ENCODE measurements at places on chromosomes 4 and X.

- DNase-seq: no peak
Measured at GRCh38 chr4:8648816-8649630, 56.5 kb downstream of the CPZ start.

DNA sequence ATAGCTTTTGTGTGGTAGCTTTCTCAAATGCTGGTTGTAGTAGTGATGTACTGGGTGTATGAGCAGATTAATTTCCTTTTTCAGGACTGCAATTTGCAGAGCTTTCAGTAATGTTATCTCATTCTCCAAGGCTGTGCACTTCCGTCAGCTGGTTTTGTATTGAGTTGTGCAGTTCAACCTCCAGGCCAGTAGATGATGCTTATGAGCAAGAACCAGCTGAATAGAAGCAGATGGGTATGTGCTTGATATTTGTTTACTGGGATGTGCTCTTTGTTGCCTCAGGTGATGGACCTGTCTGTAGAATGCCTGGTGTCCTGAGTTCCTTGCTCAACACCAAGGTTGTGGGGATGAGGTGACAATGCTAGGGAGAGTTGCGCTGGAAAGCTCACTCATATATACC lies 462.8 kb downstream of the PCDH18 start:
- no peak for DNase-seq

DNA sequence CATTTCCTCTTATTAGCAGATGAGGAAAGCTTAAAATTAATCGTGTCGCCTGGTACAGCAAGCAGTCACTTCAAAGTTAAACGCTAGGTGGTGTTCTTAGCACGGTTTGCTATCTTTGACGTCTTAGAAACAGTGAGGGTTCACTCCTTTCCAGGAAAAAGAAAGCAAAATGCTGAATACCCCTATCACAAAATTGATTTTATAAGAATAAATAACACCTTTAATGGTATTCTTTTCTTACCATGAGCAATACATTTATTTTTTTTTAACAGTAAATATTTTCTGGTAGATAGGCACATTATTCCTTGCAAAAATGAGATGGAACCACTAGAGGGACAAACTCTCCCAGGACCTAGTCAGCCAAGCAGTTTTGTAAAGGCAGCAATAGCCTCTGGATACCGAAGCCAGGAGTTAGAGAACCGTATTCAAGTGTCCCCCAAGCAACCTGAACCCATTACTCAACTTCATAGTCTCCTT lies 153.9 kb downstream of the KDR start:
- peak; percentile 65 for DNase-seq

DNA sequence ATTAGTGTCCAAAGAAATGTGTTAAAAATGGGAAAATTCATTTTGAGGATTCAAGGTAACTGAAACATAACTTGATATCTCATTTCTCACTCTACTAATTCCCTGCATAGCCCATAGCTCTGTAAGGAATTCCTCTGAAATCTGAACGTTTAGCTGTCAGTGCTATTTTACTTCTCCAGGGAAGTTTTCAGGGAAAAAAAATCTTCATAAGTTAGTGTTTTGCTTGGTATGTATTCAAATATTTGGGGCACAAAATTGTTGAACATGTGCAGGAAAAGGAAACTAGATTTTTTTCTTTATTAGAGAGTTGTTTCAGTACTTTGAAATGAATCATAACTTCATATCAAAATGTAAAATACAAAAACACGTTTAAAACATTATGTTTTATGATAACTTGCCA lies 891.4 kb downstream of the CENPC start:
- no peak for DNase-seq

- DNase-seq: no peak
Measured at GRCh38 chrX:53047228-53047627, 1.4 kb upstream of the GPR173 start.

- no peak for DNase-seq
Measured at GRCh38 chr4:61041527-61041926, 158.6 kb upstream of the ADGRL3 start.

GRCh38 chr4:79823148-79823763 lies 249.8 kb downstream of the ANTXR2 start:
- DNase-seq: no peak

DNA sequence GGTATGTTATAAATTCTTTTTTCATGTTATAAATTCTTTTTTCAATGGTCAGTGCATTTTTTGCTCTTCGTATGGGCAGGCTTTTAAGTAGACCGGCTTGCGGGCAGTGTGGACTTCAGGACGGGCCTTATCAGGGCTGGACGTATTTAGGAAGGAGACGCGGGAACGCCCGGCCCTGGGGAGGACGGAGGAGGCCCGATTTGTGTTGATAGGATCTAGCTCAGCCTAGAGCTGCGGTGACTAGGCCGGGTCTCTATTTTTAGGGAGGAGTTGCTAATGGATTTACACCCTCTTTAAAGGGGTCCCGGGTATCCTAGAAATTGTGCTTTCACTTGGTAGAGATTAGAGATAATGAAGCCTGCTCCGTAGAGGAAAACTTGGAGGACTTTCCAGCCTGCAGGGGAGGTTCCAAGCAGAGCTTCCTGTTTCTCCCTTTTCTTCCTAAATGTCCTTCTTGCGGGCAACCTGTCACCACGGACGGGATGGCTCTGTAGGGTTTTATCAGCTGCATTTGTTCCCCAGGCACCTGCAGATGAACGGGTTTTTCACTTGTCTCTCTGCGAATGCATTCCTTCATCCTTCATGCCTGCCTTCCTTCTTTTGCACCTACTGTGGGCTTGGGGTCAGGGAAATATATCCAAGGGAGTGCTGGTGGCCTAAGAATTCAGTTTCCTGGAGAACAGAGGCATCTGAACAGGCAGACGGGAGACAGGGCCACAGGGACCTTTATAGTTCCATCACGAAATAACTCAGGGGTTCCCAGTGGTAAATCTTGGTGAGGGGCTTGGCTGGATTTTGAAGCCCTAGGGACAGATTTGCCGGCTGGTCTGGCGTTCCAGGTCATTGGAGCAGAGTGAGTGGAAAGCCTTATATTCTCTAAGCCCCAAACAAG lies 1.4 kb downstream of the CD99 start:
- no peak for DNase-seq

GRCh38 chr4:147816382-147817254 lies 84.7 kb downstream of the ARHGAP10 start:
- DNase-seq: no peak

GRCh38 chr4:7842384-7843279 lies 97.0 kb downstream of the AFAP1 start:
- peak; percentile 97 for DNase-seq

DNA sequence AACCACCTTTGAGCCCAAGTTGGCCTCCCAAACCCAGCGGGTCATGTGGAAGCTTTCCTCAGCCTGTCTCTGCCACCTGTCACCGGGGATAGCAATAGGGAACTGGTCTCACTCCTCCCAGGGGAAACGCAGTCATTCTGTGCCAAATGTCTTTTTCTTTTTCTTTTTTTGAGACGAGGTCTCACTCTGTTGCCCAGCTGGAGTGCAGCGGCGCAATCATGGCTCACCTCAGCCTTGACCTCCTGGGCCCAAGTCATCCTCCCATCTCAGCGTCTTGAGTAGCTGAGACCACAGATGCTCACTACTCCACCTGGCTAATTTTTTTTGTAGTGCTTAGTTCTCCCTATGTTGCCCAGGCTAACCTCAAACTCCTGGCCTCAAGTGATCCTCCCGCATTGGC lies 40.3 kb downstream of the MED28 start:
- no peak for DNase-seq

DNA sequence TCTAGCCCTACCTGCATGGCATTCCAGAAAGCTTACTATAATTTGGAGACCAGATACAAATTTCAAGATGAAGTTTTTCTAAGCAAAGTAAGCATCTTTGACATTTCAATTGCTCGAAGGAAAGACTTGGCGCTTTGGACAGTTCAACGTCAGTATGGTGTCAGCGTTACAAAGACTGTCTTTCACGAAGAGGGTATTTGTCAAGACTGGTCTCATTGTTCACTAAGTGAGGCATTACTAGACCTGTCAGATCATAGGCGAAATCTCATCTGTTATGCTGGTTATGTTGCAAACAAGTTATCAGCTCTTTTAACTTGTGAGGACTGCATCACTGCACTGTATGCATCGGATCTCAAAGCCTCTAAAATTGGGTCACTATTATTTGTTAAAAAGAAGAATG lies 17.6 kb downstream of the THAP9 start:
- no peak for DNase-seq

- no peak for DNase-seq
Measured at GRCh38 chrX:80335062-80335830, 85.0 kb upstream of the TENT5D start.

- DNase-seq: peak; percentile 53
Measured at GRCh38 chr4:10015140-10015753, 6.0 kb downstream of the SLC2A9 start.

- no peak for DNase-seq
Measured at GRCh38 chrX:12985331-12985730, 10.4 kb downstream of the TMSB4X start.

DNA sequence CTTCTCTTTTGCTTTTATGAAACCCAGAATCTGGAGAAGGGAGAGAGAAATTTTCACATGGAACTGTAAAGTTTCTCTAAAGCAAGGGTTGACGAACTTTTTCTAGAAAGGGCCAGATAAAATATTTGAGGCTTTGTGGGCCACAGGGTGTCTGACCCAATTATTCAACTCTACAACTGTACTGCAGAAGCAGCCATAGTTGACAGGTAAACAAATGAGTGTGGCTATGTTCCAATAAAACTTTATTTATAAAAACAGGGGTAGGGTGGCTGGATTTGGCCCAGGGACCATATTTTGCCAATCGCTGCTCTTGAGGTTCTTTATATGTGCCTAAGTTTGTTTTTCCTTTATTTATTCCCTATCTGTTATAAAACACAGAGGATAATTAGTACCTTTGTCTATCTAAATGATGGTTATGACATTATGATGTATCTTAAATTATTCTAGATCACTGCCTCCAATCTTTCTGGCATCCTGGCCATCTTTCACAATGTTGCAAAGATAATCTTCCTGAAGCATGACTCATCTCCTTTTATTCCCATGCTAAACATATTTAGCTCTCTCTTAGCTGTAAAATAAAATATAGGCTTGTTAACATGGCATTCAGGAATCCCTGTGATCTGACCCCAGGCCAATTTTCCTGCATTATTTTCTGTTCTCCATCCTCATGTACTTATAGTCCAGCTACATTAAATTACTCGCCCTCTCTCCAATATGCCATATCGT lies 106.8 kb upstream of the CBLL2 start:
- peak; percentile 53 for DNase-seq

- no peak for DNase-seq
Measured at GRCh38 chr4:80967346-80967745, 63.2 kb upstream of the BMP3 start.

DNA sequence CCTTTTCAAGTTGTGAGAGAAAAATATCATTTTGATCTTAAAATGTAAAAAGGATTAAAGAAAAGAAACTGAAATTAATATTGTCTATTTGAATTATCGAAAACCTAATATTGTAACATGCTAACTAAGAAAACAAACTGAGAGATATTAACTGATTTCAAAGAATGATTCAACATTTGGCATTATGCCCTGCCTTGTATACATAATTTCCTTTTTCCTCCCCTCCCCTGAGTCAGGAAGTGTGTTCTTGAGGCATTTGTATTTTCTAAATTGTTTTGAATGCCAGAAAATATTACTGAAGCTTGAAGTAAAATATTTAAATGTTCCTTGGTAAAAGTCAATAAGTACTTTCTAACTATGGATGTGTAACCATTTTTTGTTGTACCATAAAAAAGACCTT lies 49.4 kb downstream of the RPS6KA3 start:
- peak; percentile 77 for DNase-seq

DNA sequence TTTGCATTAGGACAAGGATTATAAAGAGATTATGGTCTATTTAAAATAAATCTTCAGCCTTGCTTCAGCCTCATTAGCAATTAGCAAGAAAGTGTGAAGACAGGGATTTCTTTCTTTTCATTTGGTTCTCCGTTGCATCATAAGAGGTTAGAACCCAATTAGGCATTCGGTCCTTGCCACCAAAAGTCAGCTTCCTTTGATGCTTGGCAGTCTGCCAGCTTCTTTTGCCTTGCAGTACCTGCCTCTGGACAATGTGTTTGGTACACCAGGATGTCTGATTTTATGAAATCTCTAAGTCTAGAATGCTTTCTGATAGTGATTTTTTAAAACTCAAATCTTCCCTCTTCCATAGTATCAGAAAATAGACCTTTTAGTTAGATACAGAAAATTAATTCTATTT lies 12.4 kb downstream of the SMIM20 start:
- no peak for DNase-seq

DNA sequence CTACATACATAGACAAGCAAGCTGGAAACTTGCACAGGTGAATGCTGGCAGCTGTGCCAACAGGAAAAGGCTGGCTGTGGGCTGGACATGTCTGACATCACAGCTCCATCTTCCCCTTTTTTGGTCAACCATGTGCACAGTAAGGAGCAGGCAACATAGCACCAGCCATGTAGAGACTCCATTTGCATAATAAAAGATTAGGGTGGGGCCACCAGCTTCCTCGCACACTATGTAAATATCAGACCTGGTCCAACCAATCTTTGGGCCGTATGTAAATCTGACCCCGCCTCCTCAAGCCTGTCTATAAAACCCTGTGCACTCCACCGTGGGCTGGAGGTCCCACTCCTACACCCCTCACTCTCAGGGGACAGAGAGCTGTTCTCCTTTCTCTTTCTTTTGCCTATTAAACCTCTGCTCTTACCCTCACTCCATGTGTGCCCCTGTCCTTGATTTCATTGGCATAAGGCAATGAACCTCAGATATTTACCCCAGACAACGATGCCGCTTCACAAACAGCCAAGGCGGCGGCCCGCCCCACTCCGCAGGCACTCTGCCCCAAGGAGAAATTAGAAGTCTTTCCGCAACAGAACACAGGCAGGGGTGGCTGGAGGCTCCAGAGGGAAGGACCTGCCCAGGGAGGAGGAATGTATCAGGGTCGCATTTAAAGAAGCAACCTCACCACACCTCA lies 862.2 kb downstream of the TRIML1 start:
- DNase-seq: no peak

GRCh38 chr4:21211846-21212245 lies 511.6 kb downstream of the PACRGL start:
- DNase-seq: no peak

- peak; percentile 5 for DNase-seq
Measured at GRCh38 chr4:162350331-162350730, 186.5 kb upstream of the FSTL5 start.

- DNase-seq: peak; percentile 34
Measured at GRCh38 chrX:5113128-5113527, 1115.5 kb downstream of the NLGN4X start.

GRCh38 chr4:16248605-16249004 lies 22.3 kb upstream of the TAPT1 start:
- DNase-seq: no peak

GRCh38 chr4:56648824-56649151 lies 32.3 kb downstream of the HOPX start:
- DNase-seq: no peak

DNA sequence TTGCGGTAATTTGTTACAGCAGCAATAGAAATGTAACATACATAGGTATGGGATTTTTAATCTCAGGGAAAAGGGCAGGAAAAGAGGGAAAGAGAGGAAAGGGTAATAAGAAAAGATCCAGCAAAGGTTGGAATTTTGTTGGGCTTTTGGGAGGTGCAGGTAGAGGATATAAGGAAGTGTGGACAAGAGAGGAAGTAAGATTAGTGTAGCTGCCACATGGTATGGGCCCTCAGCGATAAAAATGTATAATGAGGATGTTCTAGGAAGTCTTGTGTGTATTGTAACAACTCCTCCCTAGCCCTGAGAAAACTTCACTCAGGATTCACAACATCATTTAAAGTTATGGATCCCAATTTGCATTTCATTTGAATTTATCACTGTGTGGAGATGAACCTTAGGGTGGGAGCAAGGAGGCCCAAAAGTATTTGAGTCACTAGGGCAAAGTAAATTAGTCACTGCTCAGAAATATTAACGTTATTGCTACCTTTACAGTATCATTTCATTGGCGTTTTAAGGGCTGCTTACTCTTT lies 2.8 kb upstream of the IL21 start:
- DNase-seq: no peak

Measured in bronchial epithelial cell (primary cell).